ENCODE measurements at places on chromosomes 3 and 15. TPM values are rescaled to one million over a fixed set of nuclear protein-coding genes. Genes with fewer than 3 reads are reported as not detected.

The TNNC1 gene
- total RNA-seq: 1.4 TPM

The KBTBD12 gene
- total RNA-seq: 0.08 TPM

The C3orf20 gene
- not detected for total RNA-seq

The KCNH8 gene
- total RNA-seq: 0.88 TPM

The MAPKAPK3 gene
- 66.2 TPM for total RNA-seq

The MYO5C gene
- 26.4 TPM for total RNA-seq

The IGSF11 gene
- not detected for total RNA-seq

The MYL3 gene
- 0.54 TPM for total RNA-seq

The BSN gene
- total RNA-seq: 2.7 TPM

The ATP13A5 gene
- total RNA-seq: not detected

The GABRR3 gene
- not detected for total RNA-seq

The TF gene
- total RNA-seq: not detected

The PLCH1 gene
- total RNA-seq: 2.9 TPM

The TMEM207 gene
- not detected for total RNA-seq

The CCR3 gene
- not detected for total RNA-seq

The EXD1 gene
- not detected for total RNA-seq

The CCDC39 gene
- total RNA-seq: 0.07 TPM

The GP5 gene
- total RNA-seq: 0.07 TPM

The AMIGO3 gene
- not detected for total RNA-seq

The TGM4 gene
- not detected for total RNA-seq

The ASB14 gene
- not detected for total RNA-seq

All from kidney epithelial cell (primary cell).